ENCODE measurements at places on chromosomes 7 and 10.

GRCh38 chr10:7605565-7606295 lies 61.0 kb downstream of the ITIH5 start:
- no peak for DNase-seq

GRCh38 chr7:107666790-107667189 lies 6.2 kb downstream of the SLC26A4 start:
- DNase-seq: no peak

DNA sequence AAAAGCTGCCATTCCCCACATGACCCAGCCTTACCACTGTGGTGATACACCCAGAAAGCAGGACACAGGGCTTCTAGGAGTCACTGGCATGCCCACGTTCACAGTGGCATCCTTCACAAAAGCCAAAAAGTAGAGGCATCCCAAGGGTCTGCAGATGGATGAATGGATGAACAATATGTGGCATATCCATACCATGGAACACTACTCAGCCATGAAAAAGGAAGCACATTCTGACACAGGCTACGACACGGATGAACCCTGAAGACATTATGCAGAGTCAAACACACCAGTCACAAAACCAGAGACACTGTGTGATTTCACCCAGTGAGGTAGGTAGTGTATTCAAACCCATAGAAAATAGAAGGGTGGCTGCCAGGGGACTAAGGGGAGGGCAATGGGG lies 104.7 kb upstream of the DDC start:
- DNase-seq: no peak

GRCh38 chr10:31353574-31353973 lies 34.6 kb downstream of the ZEB1 start:
- no peak for DNase-seq

GRCh38 chr7:90178166-90178565 lies 23.9 kb downstream of the STEAP1 start:
- DNase-seq: no peak

GRCh38 chr10:1515780-1516491 lies 221.4 kb downstream of the ADARB2 start:
- no peak for DNase-seq

- DNase-seq: no peak
Measured at GRCh38 chr10:105347487-105347886, 706.4 kb downstream of the SORCS3 start.

DNA sequence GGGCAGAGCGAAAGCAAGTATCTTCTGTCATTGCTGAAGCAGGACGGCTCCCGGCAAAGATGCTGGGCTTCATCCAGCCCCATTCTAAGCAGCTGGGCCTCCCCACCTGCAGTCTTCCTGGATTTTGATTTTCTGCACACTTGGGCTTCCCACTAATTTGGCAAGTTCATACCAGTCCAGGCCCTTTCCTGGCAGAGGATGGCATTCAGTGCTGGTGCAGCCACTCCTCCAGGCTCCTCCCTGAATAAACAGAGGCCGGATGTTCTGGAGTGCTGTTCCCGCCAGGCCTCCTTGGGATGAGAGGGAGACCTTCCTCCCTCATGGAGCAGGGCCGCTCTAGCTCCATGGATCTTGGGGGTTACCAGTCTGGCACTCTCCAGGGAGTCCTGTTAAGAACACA lies 3.4 kb downstream of the BAG3 start:
- DNase-seq: no peak

GRCh38 chr10:122480146-122480833 lies 18.9 kb downstream of the HTRA1 start:
- DNase-seq: no peak

GRCh38 chr10:74213019-74213418 lies 62.0 kb downstream of the ADK start:
- DNase-seq: no peak

DNA sequence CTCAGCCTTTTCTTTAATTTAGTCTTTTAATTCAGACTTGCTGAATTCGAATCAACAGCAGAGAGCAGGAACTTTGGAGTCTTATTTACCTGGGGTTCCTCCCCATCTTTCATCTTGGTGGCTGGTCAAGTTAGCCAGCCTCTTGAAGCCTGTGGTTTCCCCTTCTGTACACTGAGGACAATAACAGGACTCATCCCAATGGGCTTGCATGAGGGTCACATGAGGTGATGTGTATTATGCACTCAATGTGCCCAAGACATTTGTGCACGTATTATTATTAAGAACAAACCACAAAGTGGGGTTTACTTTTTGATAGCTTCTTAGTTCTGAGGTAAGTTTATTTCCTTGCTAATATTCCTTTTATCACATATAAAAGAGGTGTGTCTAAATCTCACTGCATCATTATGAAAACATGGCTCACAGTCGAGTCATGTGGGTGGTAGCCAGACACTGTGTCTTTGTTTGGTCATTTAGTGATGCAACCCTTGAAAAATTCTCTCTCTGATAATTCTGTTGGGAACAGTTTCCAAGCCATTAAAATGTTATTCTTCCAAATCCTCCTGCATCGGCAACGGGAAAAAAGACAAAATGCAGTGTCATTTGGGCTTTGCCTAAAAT lies 86.5 kb upstream of the GRB10 start:
- DNase-seq: no peak

All from stimulated activated effector memory CD8-positive, alpha-beta T cell treated with anti-CD3 and anti-CD28 coated beads, Interleukin-12 subunit alpha, Interleukin-12 subunit beta, amount 100 ng/mL, for 72 hours (primary cell).